Esophagus muscularis mucosa (tissue), 4 donors: ENCODE measurements at places on chromosomes 2 and 18. TPM values are rescaled to one million over a fixed set of nuclear protein-coding genes. Genes with fewer than 3 reads are reported as not detected.

Gene SP100
- 83.8 TPM for total RNA-seq

Gene CXXC1
- 55.2 TPM for total RNA-seq

- peak within 1 kb of the TSS; percentile 75 for H3K27ac ChIP-seq
- DNase-seq = peak; percentile 89
- H3K27me3 ChIP-seq = no peaks in the 10 kb centered on the region
- peak within 1 kb of the TSS; percentile 83 for H3K4me3 ChIP-seq
Measured at GRCh38 chr18:61892683-61893308, at the start of gene RNF152. Gene RNF152 (minus strand): TSS chr18:61893007. CDS start chr18:61816463, 76,544 bp downstream.

GRCh38 chr2:97730245-97730644 is 16.9 kb downstream of the ZAP70 start:
- H3K4me1 ChIP-seq = peaks cover 12% of the 10 kb centered on the region
- DNase-seq = no peak
- no peak overlapping the region for H3K4me3 ChIP-seq
- H3K36me3 ChIP-seq = no peaks in the 10 kb centered on the region
- peaks cover 3% of the 10 kb centered on the region for H3K27me3 ChIP-seq

DNA sequence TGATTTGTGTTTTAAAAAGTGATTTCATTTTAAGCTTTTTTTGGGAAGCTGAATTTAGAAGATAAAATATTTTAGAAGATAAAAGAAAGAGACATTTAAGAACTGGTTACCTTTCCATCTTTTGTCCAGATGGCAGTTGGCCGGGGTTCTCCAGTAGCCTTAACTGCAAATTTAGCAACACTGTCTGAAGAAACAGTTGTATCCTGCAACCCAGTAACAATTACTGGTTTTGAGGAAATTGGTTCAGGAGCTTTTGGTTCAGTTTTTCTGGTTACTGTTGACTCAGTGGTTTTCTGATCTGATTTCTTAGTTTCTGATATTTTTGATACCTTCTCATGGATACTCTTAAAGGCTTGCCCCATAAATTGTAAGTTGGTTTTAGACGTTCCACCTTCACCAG is 49.9 kb downstream of the PLEKHA3 start:
- H3K27ac ChIP-seq = no peak overlapping the region
- no peak overlapping the region for H3K4me3 ChIP-seq
- H3K27me3 ChIP-seq = no peaks in the 10 kb centered on the region
- no peaks in the 10 kb centered on the region for H3K4me1 ChIP-seq
- H3K36me3 ChIP-seq = peaks cover 26% of the 10 kb centered on the region

DNA sequence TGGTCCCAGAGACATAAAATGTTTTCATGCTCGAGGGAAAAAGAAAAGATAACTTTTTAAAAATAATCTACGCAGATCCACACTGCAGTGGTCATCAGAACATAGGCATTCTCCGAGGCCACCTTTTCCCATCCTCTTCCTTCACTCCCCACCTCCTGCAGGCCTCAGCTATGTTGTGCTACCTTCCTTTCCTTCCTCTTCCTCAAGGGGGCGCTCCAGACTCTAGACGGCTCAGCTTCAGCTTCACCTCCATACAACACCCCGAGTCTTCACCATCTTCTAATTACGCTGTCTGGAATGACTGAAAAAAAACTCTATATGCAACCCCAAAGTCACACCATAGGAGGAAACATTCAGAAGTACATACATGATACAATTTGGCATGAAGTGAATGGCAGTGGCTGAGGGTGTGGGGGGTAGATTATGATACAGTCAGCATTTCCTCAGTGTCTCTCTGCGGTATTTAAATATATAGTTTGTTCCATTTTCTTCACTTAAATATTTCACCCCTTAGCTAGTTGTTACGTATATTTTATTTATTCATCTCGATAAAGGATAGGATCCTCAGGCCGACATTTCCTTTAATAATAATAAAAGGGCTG is 583.6 kb downstream of the IRS1 start:
- no peaks in the 10 kb centered on the region for H3K36me3 ChIP-seq
- no peak overlapping the region for H3K27ac ChIP-seq

DNA sequence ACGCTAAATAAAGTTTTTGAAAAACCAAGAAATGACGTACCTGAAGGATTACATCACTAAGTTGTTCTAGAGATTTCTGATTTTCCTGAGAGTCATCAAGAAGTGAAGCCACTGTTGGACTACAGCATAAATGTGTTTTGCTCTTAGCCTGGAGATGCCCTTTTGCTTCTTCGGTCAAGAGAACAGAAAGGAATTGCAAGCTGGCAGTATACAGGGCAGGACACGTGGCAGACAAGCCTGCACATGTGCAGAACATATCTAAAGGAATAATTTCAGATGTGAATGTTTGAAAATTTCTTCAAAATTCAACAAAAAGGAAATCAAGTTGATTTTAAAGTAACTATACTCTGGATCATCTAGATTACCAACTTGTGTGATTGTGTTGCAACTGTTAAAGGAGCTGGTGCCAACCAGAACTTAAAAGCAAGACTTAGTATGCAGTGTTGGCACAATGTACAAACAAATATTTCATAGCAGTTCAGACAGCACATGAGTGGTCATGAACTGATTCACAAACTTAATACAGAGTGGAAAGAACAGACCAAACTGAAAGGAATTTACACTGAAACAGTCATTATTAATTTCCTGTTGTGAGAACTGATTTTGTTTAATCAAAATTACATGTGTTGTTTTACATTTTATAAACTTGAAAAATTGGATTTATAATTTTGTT is 100.4 kb upstream of the CD226 start:
- H3K27me3 ChIP-seq = no peaks in the 10 kb centered on the region
- no peaks in the 10 kb centered on the region for H3K4me1 ChIP-seq
- peaks cover 11% of the 10 kb centered on the region for H3K36me3 ChIP-seq
- no peak overlapping the region for H3K4me3 ChIP-seq
- no peak overlapping the region for H3K27ac ChIP-seq

DNA sequence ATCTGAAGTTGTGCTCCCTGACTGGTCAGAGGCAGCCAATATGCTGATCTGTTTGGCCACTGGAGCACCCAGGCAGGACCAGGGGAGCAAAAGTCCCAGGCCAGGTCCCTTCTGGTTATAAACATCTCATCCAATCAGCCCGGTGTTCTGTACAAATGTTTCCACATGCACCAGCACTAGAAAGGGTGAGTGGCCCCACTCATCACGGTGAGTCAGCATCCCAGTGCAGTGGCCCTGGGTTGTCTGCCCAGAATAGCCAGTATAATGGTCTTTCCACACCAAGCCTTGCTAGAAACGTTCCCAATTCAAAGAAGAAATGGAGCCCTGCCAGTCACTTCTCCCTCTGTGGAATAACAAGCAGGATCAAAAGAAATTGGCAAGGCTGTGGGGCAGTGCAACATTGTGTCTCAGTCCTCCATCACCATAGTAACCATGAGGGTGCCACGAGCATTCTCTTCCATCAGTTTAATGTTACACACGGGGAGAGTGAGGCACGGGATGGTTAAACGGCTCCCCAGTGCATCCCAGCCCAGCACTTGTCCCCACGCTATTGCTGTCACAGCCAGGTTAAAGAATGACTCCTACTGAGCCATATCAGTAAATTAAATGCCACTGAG is 174.9 kb downstream of the SEPTIN10 start:
- no peak overlapping the region for H3K4me3 ChIP-seq
- DNase-seq = no peak
- peaks cover 21% of the 10 kb centered on the region for H3K4me1 ChIP-seq

DNA sequence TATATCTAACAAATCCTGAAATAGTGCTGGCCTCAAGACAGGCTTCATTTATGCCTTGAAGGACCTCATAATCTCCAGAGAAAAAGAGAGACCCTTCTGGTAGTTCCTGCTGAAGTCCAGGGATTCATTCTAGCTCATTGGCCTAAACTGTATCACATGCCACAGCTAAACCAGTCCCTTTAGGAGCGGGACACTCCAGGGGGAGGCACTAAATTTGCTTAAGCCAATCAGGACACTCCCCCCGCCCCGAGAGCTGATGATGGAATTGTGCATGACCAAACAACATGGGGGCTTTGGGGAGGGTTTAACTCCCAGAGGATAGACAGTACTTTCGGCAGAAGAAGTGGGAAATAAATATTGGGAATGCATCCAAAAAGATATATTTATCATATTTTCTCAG is 36.4 kb upstream of the CXCR4 start:
- H3K27me3 ChIP-seq = no peaks in the 10 kb centered on the region
- H3K4me3 ChIP-seq = no peak overlapping the region
- no peak overlapping the region for H3K27ac ChIP-seq
- no peaks in the 10 kb centered on the region for H3K36me3 ChIP-seq
- H3K4me1 ChIP-seq = no peaks in the 10 kb centered on the region
- no peak for DNase-seq

DNA sequence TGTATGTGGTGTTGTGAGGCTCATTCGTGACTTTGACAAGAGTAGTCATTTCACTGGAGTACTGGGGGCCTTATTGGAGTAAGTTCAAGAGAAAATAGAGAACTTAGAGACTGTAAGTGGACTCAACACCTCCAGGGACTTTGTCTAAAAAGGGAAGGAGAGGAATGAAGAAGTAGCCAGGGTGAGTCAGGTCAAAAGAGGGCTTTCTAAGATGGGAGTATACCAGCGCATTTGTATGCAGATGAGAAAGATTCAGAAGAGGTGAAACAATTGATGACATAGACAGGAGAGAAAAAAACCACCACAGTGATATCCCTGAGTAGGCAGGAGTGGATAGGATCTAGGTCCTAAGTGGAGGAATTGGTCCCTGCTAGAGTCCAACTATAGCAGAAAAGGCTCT is 246.8 kb downstream of the IKZF2 start:
- H3K36me3 ChIP-seq = no peaks in the 10 kb centered on the region
- no peak overlapping the region for H3K4me3 ChIP-seq
- H3K27me3 ChIP-seq = no peaks in the 10 kb centered on the region
- no peak overlapping the region for H3K27ac ChIP-seq
- H3K4me1 ChIP-seq = peaks cover 13% of the 10 kb centered on the region
